ENCODE measurements at places on chromosomes 2 and 18.
A peak's percentile ranks its signal among the peaks of the same experiment; 100 is the strongest.

DNA sequence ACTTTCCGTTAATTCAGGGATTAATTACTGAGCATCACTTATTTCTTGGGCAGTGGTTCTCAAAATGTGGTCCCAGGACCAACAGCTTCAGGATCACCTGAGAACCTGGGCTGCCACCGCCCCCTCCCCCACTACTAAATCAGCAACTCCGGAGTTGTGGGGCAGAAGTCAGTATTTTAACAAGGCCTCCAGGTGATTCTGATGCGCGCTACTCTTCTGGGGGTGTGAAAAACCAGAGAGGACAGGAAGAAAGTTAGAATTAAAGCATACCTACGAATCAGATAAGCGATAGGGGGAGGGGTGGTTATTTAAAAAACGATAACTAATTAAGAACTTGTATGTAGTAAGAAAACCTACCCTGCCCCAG lies 319 bp downstream of the ZSCAN30 start:
- no peak for DNase-seq

- no peak for DNase-seq
Observed at GRCh38 chr18:9290156-9290555, 44.4 kb upstream of the TWSG1 start.

- no peak for DNase-seq
Observed at GRCh38 chr18:61817086-61817485, 75.7 kb downstream of the RNF152 start.

- DNase-seq = no peak
Observed at GRCh38 chr2:60886991-60887390, 5.6 kb downstream of the REL start.

GRCh38 chr2:3487432-3487831 lies 31.9 kb downstream of the ADI1 start:
- DNase-seq = no peak

- no peak for DNase-seq
Observed at GRCh38 chr18:61334491-61334850, 1.2 kb downstream of the CDH20 start.

DNA sequence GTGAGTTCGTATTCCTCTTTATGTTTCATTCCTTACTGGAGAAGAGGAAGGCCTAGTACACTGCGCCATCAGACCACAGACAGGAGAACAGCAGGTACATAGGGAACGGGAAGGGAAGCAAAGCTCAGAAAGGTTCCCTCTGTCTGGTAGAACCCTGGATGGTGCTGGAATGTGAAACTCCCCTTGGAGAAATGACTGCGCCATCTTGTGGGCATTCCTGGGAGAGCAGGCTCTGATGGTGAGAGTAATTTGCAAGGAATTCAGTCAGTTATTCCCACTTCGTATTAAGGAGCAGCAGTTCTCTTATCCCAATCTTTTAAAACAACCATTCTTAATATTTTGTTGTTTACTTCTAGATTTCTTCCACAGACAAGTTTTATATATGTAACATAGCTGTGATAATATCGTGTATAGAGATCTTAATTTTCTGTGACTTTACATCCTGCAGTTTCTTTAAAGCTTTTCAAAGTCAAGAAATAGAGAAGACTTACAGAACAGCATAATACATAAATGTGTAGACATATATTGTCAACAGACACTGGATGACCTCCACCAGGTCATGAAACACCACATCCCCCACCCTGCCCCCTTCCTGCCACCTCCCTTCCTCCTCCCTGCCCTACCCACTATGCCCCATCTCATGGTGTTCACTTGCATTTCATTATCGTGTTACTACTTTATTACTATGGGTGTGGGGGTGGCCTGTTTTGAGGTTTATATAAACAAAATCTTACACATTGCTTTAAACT lies 83.9 kb downstream of the ARHGEF4 start:
- DNase-seq = peak; percentile 38

DNA sequence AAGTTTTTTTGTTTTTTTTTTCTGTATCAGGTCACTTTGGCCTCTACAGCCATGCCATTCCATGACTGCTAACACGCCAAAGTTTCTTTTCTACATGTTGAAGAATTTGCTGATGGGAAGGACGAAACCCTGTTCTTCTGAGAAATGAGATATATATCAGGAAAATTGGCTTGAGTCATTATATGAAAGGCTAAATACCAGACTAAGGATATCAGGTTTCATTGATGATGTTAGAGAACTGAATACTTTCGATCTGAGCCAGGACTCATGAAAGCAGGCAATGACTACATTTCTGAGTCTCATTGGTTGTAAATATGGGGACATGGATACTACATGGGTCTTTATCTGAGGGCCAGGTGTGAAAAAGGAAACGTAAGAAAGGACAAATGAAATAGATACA lies 181.4 kb downstream of the OSR1 start:
- no peak for DNase-seq

DNA sequence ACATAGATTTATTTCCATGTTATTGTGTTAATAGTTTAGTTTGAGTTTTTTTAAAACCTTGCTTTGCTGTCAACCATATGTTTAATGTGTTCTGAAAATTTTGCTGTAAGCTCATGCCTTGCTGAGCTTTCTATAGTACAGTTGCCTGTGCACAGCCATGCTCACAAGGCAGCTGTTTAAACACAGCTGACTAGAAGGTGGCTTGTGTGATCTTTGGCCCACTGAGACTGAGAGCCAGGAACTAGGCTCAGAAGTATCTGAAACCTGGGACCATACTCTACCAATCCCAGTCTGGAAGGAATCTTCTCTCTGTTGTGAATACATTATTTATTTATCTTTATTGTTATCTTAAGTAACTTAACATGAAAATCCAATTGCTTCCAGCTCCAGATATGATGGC lies 350.5 kb downstream of the KIAA1328 start:
- DNase-seq = peak; percentile 83

- DNase-seq = peak; percentile 21
Observed at GRCh38 chr18:76252880-76253279, 242.2 kb downstream of the ZNF516 start.

DNA sequence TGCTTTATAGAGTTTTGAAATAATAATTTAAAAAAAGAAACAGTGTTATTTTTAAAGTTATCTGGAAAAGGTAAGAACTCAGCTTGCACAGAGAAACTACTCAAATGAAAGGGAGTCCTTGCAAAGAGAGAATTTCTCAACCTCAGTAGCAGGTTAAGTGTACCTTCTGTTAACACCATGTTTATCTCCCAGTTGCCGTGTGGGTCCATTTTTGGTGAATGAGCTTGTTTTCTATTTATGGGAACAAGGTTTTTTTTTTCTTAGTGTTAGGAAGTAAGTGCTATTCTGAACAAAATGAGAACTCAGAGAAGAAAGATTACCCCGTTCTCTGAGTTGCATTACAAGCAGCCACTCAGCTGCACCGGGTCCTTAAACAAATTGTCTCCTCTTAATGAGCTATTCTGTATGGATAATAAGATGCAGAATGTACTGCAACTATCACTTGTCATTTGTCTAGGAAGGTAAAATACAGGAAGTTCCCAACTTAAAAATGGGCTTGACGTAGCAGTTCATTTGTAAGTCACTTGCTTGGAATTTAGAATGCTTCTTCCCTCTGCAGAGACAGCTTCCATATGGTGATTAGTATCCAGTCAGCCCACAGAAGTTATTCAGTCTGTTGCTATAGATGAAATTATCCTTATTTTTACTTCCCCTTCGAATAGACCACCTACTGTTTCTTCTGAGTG lies 74.9 kb downstream of the LTBP1 start:
- DNase-seq = no peak

GRCh38 chr2:32838418-32838817 lies 108.3 kb upstream of the LTBP1 start:
- no peak for DNase-seq

DNA sequence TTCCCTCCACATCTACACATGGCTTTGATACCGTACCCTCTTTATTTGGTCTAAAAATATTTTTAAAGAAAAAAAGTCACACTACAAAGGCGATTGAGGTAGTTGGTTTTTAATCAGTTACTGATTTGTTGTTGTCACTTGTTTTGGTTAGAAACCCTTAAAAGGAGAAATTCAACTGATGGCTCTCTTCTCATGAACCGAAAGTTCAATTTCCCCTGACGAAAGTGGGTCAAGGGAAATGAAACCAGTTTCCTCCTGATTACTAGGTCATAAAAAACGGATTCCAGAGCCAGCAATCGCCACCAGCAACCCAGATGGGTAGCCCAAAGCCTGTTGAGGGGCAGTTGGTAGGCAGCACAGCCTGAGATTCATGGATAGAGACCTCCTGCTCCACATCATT lies 63.2 kb downstream of the DLGAP1 start:
- no peak for DNase-seq

DNA sequence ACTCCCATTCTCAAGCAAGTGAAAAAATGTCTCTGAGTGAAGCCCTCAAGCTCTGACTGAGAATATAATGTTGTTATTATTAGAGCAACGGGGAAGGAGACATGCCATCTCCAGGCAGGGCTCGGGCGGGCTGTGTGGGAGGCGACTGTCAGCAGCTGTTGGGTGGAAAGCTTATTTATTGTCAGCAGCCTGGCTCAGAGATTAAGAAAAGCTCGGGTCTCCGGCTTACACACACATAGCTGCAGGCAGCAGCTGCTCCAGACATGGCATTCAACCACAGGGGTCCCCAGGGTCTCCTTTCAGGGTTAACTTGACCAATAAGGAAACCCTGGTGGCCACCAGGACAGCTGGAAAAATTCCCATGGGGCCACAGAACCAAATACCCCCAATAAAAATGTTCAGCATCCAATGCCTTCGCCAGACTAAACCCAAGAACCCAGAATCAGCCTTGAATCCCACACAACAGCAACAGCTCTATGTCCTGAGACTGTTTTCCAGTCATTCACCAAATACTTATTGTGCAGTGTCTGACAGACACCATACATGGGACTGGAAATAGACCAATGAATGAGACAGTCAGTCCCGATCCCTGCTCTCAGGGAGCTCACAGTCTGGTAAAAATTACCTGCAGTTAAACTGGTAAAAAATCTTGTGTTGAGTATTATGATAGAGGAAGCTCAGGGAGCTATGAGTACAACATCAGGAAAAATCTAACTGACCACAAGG lies 70.5 kb upstream of the RTN4 start:
- DNase-seq = peak; percentile 79

DNA sequence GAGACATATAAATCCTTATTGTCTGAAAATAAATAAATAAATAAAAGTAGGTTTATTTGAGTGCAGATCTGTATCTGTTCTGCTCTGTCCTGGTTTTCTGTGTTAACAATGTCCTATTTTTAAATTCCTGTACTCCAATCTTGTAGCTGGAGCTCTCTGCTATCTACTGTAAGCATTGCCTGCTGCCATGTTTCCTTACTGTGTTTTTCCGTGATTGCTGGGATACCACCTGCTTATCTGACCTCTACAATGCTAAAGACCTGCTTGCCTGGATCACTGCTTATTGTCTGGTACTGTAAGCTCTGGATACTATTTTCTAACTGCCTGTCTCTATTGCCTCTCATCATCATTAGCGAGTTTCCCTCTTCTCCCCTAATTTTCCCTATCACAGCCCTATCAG lies 11.6 kb downstream of the PTPN4 start:
- no peak for DNase-seq

DNA sequence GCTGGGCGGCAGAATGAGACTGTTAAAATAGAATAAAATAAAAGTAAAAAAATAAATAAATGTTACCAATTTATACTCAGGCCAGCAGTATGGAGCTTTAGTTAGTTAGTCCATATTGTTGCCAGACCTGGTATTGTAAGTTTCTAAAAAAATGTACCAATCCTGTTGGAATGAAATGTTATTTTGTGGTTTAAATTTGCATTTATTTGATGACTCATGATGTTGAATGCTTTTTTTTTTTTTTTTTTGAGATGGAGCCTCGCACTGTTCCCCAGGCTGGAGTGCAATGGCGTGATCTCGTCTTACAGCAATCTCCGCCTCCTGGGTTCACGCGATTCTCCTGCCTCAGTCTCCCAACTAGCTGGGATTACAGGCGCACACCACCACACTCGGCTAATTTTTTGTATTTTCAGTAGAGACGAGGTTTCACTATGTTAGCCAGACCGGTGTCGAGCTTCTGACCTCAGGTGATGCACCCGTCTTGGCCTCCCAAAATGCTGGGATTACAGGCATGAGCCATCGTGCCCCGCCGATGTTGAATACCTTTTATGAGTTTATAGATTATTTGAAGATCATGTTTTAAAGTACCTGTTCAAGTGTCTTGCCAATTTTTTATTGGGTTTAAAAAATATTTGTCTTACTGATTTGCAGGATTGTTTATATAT lies 5.7 kb upstream of the PTPRN start:
- no peak for DNase-seq

- DNase-seq = no peak
Observed at GRCh38 chr2:197972587-197972986, 168.2 kb downstream of the PLCL1 start.

Data from SHP77 (cell line).